HCEC 1CT (cell line): ENCODE measurements at places on chromosomes 1 and 21.

DNA sequence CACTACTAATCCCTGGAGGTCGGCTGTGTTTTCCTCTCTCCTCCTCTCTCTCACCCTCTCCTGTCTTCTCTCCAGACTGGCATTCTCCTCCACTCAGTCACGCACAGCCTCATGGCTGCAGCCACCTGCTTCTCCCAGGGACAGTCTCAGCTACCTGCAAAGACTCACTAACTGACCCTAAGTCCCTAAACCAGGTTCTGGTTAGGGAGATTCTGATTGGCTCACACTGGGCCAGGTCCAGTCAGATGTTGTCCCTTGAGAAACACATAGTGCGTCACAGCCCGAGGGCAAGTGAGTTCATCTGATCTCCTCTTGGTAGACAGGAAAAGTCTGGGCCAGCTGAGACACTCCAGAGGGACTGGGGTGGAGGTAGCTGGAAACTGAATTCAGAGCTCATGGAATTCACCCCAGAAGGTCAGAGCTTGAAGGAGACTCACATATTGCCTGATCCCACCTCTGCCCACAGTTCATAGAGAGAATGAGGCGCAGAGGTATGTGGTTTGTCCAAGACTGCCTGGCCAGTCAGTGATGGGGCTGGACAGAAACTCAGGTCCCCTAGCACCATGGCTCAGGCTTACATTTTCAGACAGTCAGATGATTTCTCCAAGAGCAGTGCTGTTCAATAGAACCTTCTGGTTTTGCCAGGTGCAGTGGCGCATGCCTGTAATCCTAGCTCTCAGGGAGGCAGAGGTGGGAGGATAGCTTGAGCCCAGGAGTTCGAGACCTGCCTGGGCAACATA is 40.4 kb upstream of the RPL11 start:
- DNase-seq, result no peak

DNA sequence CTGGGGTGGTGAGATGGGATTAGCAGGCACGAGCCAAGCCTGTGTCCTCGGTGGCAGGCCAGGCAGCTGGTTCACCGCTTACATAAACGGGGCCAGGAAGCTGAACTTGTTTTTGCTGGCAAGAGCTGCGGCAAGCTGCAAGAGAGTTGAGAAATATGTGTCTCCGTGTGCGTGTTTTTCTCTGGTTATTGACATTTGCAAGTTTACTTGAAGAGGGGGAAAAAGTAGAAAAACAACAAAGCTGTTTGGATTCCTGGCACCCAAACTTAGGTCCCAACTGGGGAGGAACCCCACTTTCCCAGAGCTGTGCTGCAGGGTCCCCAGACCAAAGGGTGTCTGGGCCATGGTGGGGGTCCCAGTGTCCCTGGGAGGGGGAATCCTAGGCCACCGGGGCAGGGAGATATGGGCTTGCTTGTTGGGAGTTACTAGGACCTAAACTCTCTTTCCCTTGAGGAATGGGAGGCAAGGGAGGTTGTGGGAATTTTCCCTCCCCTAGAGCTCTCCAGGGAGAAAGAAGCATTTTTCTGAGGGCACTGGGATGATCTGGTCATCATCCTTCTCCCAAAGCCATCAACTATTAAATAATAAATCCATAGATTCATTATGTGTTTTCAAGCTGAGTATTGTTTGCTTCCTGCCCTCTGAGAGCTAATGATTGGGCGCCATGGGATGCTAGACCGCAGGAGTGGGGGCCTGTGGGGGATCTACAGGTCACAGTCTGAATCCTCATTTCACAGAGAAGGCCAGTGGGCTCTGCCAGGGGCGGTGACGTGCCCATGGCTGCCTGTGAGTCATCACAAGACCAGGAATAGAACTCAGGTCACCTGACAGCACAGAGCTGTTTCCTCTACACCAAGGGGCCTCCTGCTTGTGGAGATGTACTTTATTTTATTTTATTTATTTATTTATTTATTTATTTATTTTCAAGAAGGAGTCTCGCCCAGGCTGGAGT is 14.8 kb downstream of the IL6R start:
- peak; percentile 80 for DNase-seq

- no peak for DNase-seq
Observed at GRCh38 chr1:1432951-1433803, 2.3 kb upstream of the VWA1 start.

DNA sequence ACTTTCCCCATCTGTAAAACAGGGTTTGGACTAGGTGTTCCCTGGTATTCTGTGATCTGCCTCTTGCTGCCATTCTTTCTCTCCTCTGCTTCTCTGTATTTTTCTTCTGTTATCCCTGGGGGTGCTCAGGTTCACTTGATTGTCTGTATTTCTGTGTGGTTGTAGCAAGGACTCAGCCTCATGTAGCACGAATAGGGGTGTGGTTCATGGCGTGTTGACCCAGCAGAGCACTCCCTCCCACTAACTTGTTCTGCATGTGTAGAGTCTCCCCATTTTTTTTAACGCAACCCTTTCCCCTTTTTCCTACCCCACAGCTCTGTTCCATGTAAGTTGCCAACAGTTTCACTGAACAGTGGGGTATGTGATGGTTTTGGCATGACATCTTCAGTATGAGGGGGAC is 1.2 kb upstream of the BNIPL start:
- DNase-seq, result no peak

GRCh38 chr1:6686294-6686693 is 15.3 kb downstream of the DNAJC11 start:
- DNase-seq, result peak; percentile 31

DNA sequence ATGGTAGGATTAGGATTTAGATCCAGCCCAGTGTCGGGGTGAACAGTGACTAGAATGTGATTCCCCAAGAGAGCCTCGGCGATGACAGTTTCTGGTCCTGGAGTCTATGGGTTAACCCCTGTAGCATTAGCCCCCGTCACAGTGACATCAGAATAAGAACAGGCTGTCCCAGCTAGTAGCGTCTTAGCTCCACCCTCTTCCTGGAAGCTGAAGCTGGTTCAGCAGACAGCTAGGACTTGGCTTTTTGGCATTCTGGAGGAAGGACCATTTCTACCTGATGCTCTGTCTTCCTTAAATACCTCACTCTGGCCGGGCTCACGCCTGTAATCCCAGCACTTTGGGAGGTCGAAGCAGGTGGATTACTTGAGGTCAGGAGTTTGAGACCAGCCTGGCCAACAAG is 5.0 kb downstream of the NDUFS2 start:
- peak; percentile 82 for DNase-seq

DNA sequence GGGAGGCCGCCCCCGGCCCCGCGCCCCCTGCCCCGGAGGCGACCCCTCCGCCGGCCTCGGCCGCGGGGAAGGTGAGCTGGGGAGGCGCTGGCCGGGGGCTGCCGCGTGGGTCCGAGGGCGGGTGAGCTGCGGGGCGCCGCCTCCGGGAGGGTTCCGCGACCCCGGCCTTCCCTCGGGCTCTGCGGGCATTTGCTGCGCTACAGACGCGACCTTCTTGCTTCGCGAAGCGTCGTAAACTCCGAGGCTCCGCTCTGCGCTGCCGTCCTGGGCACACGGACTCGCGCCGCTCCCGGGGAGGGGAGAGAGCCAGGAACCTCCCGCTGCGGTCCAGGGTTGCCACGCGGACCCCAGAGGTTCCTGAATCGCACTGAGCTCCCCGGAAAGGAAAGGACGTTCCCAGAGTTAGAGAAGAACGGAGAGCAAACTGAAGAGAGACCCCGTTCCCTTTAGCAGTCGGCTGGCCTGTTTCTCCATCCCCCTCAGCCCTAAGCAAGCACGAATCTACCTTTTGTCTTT is 345 bp downstream of the SLX9 start:
- no peak for DNase-seq

GRCh38 chr1:201703621-201704438 is 125.1 kb upstream of the IPO9 start:
- DNase-seq, result peak; percentile 75

DNA sequence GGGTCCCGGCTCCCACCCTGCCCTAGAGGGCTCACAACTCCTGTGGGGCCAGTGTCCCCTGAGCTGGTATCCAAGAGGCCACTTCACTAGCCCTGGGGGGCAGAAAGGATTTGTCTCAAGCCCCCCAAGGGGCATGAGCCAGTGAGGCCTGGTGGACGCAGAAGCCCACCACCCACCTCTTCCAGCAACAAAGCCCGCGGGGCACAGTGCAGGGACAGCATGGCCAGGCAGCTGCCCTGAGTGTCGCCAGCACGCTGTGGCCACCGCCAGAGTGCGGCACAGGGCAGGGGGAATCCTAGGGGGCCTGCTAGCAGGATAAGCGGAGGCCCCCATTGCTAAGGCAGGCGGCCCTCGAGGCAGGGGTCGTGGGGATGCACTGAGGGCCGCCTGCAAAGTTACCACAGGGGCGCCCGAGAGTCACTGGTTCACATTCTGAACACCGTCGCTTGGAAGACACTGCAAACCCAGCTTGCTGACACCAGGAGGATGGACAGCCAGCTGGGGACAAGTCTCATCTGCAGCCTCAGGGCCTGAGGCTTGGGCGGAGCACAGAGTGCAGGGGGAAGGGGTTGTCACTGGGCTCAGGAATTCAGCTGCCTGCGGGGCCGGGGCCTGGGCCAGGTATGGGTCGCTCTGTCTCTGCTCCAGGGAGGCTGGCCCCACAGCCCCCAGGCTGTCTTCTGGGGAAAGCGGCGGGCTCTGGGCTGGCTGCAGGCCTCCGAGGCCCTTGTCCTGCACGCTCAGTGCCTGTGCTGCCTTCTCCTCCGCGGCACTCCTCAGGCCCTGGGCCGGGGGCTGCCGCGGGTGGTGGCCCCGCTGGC is 26.8 kb downstream of the SLC19A1 start:
- DNase-seq, result no peak

GRCh38 chr1:236401698-236402097 is 7.6 kb downstream of the EDARADD start:
- no peak for DNase-seq

GRCh38 chr1:17892851-17893250 is 137.7 kb downstream of the ACTL8 start:
- no peak for DNase-seq

GRCh38 chr1:89855413-89856123 is 34.7 kb downstream of the LRRC8D start:
- peak; percentile 85 for DNase-seq

- no peak for DNase-seq
Observed at GRCh38 chr1:225601902-225602589, 50.9 kb downstream of the ENAH start.

GRCh38 chr1:184828369-184828717 is 73.7 kb upstream of the EDEM3 start:
- no peak for DNase-seq

- DNase-seq, result no peak
Observed at GRCh38 chr1:43054961-43055360, 96.3 kb upstream of the SLC2A1 start.

- no peak for DNase-seq
Observed at GRCh38 chr1:201728731-201729130, 100.2 kb upstream of the IPO9 start.

DNA sequence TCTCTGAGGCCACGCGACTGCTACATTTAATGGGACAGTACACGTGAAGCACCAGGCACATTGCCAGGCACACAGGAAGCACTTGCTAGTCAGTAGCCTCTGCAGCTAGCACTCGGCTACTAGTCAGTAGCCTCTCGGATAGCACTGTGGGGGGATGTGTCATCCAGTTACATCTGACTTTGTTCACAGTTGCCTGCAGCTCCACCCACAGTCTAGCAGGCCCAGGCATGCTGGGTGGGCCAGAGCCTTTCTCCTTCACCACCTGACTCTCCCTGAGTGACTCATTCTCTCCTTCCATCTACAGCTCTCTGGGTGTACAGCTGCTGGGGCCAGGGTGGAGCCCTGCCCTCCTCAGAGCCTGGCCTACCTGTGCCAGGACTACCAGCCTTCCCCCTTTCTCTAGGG is 51.5 kb downstream of the PTPRF start:
- peak; percentile 93 for DNase-seq

DNA sequence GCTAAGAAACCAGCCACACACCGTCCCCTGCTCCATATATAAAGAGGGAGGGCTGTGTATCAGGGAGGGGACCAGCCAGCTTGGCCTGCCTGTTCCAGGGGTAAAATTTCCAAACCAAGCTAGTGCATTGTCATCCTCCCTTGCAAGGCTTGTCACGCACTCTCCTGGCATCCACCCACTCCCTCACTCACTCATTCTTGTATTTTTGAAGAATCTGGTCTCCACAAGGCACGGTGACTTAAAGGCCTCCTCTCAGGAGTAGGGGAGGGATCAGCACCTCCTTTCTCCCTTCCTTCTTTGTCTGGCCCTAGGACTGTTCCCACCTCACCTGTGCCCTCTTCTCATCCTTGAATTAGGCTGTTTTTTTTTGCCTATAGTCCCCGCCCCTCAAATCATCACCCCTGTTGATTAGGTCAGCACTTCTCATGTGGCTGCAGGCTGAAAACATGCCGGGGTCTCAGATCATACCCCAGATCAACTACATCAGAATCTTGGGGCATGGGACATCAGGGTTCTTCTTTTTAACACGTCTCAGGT is 5.0 kb downstream of the ABCA4 start:
- no peak for DNase-seq

GRCh38 chr21:36749935-36750575 is 51.1 kb downstream of the SIM2 start:
- DNase-seq, result no peak

DNA sequence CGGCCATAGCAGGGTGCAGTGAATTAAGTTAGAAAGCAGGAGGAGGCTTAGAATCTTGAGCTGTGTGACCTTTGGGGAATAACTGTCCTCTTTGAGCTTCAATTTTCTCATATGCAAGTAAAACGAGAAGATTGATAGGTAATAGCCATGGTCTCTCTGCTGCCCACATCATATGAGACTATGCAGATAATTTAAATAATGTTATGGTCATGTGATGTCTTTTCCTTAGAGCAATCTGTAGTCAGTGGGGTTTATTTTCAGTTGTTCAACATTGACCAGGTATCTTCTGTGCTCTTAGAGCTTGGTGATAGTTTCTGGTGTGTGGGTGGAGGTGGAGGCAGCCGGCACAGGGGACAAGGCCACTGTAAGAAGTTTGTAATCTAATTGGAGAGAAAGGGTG is 537.1 kb downstream of the KIF26B start:
- no peak for DNase-seq

GRCh38 chr21:44295163-44295573 is 4.7 kb upstream of the PFKL start:
- DNase-seq, result no peak

DNA sequence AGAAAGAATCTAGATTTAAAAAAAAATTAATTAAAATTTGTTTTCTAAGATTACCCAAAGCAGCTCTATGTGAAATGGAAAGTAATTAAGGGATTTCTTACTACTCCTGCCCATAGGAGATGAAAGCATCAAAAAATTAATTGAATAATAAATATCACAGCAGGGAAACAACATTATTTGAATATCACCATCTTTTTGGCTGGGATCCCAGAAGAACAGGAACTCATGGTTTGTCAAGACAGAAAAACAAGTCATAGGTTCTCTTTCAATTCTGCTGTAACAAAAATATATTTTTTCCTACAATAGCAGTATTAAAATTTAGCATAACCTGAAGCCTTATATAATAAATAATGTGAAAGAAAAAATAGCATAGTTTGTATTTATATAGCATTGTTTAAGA is 1713.4 kb downstream of the NCAM2 start:
- DNase-seq, result no peak

GRCh38 chr1:182069028-182069466 is 7.5 kb upstream of the ZNF648 start:
- DNase-seq, result no peak

- no peak for DNase-seq
Observed at GRCh38 chr1:237873487-237874211, 17.1 kb downstream of the ZP4 start.

GRCh38 chr1:230970432-230970831 is 8.2 kb downstream of the TTC13 start:
- DNase-seq, result no peak

- DNase-seq, result no peak
Observed at GRCh38 chr1:7784492-7785071, 491 bp downstream of the PER3 start.
